ENCODE measurements at places on chromosomes 2 and 18. TPM values are rescaled to one million over a fixed set of nuclear protein-coding genes. Genes with fewer than 3 reads are reported as not detected.

DNA sequence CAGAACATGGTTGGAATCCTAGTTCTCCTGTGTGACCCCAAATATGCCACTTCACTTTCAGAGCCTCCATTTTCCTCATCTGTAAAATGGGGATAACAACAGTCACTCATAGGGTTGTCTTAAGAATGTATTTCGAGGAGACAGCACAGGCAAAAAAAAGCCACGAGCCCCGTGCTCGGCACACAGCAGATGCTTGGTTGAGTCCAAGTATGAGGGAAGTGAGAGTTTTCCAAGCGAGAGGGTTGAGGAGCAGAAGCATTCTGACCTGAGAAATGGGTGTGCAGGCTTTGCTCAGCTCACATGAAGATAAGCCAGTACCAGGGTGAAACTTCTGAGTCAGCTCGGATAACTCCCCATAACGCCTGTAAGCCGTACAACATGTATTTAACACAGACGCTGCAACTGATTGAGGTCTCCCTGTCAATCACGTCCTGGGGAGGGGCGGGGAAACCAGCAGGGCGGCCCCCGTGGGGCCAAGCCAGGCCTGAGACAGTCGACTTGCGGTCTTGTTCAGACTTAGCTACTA, 23.0 kb upstream of the ODC1 start:
- DNase-seq, result no peak

MEIS1 gene
- 2.7 TPM for total RNA-seq

NCKAP5 gene
- total RNA-seq, result 3.4 TPM

PAPOLG gene
- 2.3 TPM for total RNA-seq

Data from Caki2 (cell line).